Cerebellum (tissue), 4 donors: ENCODE measurements at places on chromosomes 7 and 10. TPM values are rescaled to one million over a fixed set of nuclear protein-coding genes. Genes with fewer than 3 reads are reported as not detected.

The TMEM236 gene
- total RNA-seq = 0.18 TPM

The PSMA2 gene
- total RNA-seq = 29.8 TPM

The ZNF438 gene
- 3.8 TPM for total RNA-seq

The ACHE gene
- 14.4 TPM for total RNA-seq

The CAMK2B gene
- 33.6 TPM for total RNA-seq

The MSMB gene
- not detected for total RNA-seq

The CC2D2B gene
- total RNA-seq = 2.5 TPM

The ANXA8 gene
- not detected for total RNA-seq

The EGFR gene
- 46.9 TPM for total RNA-seq

The CYP26C1 gene
- 9.5 TPM for total RNA-seq

The DLD gene
- total RNA-seq = 70.8 TPM

The ZCWPW1 gene
- 2.8 TPM for total RNA-seq

The FKBP6 gene
- total RNA-seq = not detected

The SUGCT gene
- total RNA-seq = 4.3 TPM

The ITPRID1 gene
- total RNA-seq = 0.27 TPM

The CASP2 gene
- total RNA-seq = 23.5 TPM

The MALRD1 gene
- total RNA-seq = 2.3 TPM

The STEAP4 gene
- 0.27 TPM for total RNA-seq

The FAM24B gene
- 8.9 TPM for total RNA-seq

The EGR2 gene
- 0.18 TPM for total RNA-seq

The AMPH gene
- 42.5 TPM for total RNA-seq

The GJC3 gene
- not detected for total RNA-seq

The SPDYE2 gene
- not detected for total RNA-seq

The SUFU gene
- 6.0 TPM for total RNA-seq

The ANKRD2 gene
- not detected for total RNA-seq

The PNLIPRP1 gene
- not detected for total RNA-seq

The PTPRN2 gene
- total RNA-seq = 35.7 TPM

The HIBADH gene
- 17.6 TPM for total RNA-seq

The C10orf105 gene
- 1.00 TPM for total RNA-seq

The CPA2 gene
- total RNA-seq = not detected

The VGF gene
- total RNA-seq = 21.2 TPM

The WNT2 gene
- 0.18 TPM for total RNA-seq

The DNAJB12 gene
- 16.1 TPM for total RNA-seq

The NEUROD6 gene
- total RNA-seq = 35.3 TPM

The ZNF22 gene
- 34.9 TPM for total RNA-seq

The TMEM213 gene
- not detected for total RNA-seq

The OR13A1 gene
- total RNA-seq = 0.45 TPM

The GSTO1 gene
- total RNA-seq = 7.9 TPM

The HOXA9 gene
- total RNA-seq = not detected

The FZD8 gene
- 5.9 TPM for total RNA-seq

The TMEM196 gene
- total RNA-seq = 12.9 TPM

The UBN2 gene
- total RNA-seq = 31.9 TPM

The PHKG1 gene
- total RNA-seq = 2.5 TPM

The CPA5 gene
- not detected for total RNA-seq

The GPER1 gene
- total RNA-seq = 0.73 TPM

The ANK3 gene
- 363 TPM for total RNA-seq

The FOXL3 gene
- total RNA-seq = not detected

The SLC26A3 gene
- total RNA-seq = 0.54 TPM

The ASAH2B gene
- total RNA-seq = 9.1 TPM

The USP6NL gene
- total RNA-seq = 26.0 TPM

The TMEM270 gene
- not detected for total RNA-seq

The MACC1 gene
- total RNA-seq = 0.18 TPM

The IFIT1B gene
- total RNA-seq = 0.82 TPM

The TCERG1L gene
- total RNA-seq = 6.8 TPM

The NODAL gene
- total RNA-seq = 1.00 TPM

The GIMAP1 gene
- 0.82 TPM for total RNA-seq

The HIPK2 gene
- total RNA-seq = 33.3 TPM
